ENCODE measurements at places on chromosomes 11 and 22.

DNA sequence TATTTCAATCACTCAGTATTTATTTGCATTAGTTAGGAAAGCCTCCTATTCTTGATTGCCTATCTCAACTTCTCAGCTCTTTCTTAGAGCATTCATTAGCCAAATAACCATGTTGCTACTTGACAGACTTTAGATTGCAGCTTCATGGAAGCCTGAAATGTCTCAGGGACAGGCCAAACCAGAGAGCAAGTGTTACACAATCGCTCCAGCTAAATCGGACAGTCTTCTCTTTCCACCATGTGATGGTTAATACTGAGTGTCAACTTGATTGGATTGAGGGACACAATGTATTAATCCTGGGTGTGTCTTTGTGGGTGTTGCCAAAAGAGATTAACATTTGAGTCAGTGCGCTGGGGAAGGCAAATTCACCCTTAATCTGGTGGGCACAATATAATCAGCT, 106.5 kb upstream of the DRD2 start:
- no peak for DNase-seq

DNA sequence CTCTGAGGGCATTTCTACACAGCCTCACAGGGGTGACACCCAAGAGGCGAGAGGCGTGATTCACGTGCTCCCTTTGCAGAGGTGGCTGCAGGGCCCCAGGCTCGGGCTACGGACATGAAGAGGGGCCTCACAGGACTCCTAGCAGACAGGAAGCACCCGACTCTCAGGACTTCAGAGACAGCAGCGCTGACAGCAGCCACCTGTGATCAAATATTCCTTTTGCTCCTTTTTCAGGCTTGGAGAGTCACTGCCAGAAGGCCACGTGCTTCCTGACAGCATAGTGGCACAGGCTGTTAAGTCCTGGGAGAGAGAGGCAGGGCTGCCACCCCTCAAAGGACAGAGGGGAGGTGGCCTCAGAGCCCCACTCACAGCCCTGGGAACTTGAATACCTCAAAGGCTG, 348.9 kb downstream of the CADM1 start:
- DNase-seq = no peak

DNA sequence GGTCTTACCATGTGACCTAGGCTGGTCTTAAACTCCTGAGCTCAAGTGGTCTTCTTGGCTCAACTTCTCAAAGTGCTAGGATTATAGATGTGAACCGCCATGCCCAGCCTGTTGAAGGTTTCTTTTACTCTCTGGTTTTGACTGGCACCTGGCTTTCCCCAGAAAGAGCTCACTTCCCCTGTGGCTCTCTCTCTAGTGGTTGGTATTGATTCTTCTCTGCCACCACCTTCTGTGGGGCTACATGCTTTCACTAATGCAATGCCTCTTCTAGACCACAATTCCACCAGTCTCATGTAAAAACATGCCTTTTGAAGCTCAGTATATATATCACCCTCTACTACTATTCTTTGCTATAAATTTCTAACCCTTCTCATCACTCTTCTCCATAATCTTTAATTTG, 67.2 kb downstream of the CCDC83 start:
- no peak for DNase-seq

DNA sequence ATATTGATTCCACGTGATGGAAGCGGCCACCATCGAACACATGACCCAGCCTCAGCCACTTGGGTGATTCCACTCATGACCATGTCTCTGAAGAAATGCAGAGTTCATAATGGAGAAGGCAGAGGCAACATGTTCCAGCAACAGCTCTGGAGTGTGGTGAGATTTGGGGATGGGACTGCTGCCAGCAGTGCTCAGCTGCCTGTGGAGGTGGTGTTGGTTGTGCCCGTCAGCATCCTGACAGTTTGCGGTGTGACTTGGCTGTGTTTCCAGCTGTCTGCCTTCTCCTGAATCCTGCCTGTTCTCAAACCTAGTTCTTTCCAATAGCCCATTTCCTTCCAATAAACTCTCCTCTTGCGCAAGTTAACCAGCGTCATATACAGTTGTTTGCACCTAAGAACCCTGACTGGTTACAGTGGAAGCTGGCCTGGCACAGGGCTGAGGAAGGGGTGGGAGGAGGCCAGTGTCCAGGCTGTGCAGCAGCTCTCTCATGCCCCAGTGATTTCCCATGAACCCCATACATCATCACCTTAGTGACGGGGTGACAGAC, 22.0 kb upstream of the OR8B8 start:
- no peak for DNase-seq

DNA sequence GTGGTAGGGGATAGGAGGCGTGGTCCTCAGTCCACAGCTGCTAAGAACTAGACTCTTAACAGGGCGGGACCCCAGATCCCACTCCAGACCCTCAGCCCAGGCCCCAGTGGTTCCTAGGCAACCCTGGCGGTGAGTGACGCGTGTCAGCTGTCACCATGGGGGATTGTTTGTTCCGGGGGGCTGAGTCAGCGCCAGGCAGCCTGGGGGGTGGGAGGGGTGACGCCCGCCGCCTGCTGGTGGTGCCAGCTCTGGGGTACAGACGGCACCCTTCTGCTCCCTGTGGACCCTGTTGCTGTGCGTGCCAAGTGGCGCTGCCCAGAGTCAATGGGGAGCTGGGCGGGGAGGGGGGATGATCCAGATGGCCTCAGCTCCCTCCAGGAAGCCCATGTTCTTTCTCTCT, 2.5 kb downstream of the CNIH2 start:
- no peak for DNase-seq

- DNase-seq = no peak
These were observed 10.2 kb downstream of the PACS1 start for GRCh38 chr11:66080055-66080817.

Measured in glomerular endothelial cell (primary cell).